ENCODE measurements at places on chromosomes 4 and X.

- no peak for DNase-seq
Observed at GRCh38 chr4:115720611-115721010, 607.2 kb upstream of the NDST4 start.

DNA sequence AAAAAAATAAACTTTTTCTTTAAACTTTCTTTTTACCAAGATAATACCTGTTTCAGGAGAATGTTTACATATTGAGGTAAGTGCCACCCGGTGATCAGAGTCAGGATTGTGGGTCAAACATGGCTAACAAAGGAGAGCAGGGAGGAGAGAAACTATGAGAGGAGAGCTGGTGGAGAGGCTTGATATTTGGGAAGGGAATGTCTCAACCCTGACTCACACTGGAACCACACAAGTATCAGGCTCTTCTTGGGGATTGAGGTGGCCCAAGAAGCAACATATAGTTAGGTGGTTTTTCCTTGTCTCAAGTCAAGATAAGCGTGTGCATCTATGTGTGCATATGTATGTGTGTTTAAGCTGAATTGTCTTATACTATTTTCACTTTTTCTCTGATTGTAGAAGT is 6.7 kb downstream of the TCEAL1 start:
- no peak for DNase-seq

GRCh38 chrX:21132686-21133393 is 241.4 kb upstream of the CNKSR2 start:
- DNase-seq, result no peak

- DNase-seq, result no peak
Observed at GRCh38 chr4:76947369-76947768, 2.2 kb upstream of the SEPTIN11 start.

- DNase-seq, result no peak
Observed at GRCh38 chr4:177322881-177323280, 13.2 kb downstream of the NEIL3 start.

All from ovary (tissue), 10 donors.